SHP77 (cell line): ENCODE measurements at places on chromosomes 16 and 17.

DNA sequence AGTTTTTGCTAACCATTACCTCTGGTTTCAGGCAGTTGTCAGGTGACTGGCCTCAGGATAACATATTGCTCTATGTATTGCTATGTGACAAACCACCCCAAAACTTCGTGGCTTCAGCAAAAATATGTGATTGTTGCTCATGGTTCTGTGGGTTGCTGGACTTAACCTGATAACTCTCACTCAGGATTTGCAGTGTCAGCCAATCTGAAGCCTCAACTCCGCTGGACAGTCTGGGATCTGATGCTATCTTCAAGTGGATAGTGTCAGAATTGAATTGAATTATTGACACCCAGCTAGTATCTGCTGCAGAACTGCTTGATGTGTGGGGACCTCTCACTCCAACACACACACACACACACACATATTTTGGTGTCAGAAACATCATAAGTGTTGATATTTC is 34.7 kb upstream of the GUCY2D start:
- DNase-seq, result no peak

DNA sequence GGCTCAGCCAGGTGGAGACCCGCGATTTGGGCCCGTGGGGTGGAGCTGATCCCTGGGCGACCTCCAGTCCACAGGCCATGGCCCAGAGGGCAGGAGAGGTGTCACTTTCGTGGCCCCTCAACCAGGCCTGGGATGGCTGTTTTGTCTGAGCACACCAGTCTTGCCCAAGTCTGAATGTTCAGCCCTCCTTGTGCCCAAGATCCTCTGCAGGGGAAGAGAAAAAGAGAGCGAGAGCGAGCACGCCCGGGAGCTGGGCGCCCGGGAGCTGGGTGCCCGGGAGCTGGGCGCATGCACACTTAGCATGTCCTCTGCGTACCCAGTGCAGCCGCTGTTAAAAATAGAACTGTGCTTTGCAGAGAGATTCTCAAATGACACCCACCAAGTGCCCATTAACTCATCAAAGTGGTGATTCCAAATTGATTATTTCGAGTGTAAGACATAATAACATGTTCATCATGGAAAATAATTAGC is 403.3 kb upstream of the TNRC6C start:
- no peak for DNase-seq

DNA sequence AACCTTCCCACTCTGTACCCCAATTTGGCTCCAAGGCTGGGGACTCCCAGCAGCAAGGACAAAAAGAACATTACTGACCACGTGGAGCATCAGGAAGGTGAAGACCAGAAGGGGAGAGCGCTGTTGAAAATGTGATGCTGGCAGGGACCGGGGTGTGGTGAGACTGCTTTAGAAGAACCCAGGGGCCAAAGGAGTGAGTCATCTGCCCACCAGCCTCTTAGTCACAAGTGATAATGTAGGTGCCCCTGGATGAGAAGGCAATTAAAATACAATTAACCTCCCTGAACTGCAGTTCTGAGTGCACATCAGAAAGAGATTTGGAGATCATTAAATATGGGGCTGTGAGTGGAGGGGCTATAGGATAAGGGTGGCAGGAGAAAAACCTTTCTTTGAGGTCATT is 366.6 kb upstream of the CCL2 start:
- no peak for DNase-seq

DNA sequence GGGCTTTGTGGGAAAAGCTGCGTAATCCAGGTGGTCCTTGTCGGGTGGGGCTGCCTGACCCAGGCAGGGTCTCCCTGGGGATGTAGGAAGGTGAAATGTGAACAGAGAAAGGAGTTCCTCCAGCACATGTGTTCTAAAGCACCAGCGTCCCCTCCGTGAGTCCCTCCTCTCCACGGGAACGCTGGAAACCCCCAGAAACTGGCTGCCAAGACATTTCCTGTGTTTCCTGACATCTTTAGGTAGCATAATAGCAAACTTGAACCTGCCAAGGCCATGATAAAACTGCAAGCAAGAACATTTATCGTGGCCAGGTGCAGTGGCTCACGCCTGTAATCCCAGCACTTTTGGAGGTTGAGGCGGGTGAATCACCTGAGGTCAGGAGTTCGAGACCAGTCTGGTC is 12.6 kb upstream of the PYDC1 start:
- no peak for DNase-seq

GRCh38 chr17:77343031-77343800 is 202.4 kb downstream of the SEC14L1 start:
- DNase-seq, result no peak

DNA sequence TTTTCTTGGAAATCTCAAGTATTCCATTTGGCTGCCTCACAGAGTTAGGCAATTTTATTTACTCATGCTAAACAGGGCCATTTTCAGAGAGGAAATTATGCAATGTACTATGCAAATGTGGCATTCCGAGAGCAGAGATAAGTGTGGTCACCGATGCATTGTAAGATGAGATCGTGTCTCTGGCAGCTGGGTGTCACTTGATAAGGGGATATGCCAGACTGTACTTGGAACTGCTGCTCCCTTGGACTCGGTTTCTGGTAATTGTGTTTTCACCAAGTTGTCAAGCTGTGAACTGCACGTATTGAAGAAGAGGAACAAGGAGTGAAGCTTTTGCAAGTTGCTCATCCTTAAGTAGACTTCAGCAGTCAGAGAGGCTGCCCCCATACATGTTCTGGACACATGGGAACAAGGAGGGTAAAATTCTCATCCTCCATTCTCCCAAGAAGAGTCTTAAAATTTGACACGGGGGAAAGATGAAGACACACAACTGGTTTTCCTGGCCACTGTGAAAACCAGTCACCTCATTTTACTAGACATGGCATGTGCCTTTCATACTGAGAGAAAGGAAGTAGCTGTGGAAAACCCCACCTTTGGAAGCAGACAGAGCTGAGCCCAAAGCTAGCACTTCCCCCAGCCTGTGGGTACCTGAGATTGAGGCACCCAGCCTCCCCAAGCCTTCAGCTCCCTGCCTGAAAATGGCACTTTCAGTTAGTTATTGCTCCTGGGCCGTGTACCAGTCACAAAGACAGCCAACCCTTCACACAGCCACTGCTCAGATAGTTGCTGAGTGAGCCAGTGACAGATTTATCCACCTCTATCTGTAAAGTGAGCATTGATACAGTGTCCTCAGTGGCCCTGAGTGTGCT is 150.7 kb downstream of the SOCS1 start:
- no peak for DNase-seq

- peak; percentile 94 for DNase-seq
Measured at GRCh38 chr17:28726627-28727491, 826 bp upstream of the TLCD1 start.

GRCh38 chr16:830107-830870 is 29.8 kb upstream of the GNG13 start:
- no peak for DNase-seq

DNA sequence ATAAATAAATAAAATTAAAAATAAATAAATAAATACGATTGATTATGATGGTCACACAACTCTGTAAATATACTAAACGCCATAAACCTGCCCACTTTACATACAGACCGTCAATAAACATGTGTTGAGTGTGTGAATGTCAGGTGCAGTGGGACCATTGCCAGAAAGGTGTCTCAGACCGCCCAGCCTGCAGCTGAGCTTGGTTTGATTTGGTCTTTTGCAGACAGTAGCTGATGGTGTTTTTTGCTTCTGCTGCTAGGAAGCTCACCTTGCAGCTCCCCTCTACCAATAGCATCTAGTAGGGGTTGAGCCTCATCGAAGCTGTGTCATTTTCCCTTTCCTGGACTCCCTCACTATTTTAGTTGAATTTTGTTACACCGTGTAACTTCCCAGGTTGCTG is 23.5 kb downstream of the UBALD1 start:
- DNase-seq, result no peak

DNA sequence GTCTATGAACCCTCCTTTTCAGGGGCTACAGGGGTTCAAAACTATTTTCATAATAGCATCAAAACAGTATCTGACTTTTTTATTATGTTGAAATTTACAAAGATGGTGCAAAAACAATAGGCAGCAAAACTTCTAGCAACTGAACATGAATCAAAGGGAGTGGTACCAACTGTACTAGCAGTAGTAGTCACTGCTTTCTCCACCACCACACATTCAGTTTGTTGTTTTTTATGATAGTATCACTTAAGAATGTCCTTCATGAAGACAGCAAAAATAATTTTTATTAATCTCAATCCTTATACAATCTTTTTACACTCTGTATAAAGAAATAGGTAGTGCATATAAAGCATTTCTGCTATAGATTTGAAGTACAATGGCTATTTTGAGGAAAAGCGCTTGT is 47.6 kb downstream of the MED13 start:
- no peak for DNase-seq

DNA sequence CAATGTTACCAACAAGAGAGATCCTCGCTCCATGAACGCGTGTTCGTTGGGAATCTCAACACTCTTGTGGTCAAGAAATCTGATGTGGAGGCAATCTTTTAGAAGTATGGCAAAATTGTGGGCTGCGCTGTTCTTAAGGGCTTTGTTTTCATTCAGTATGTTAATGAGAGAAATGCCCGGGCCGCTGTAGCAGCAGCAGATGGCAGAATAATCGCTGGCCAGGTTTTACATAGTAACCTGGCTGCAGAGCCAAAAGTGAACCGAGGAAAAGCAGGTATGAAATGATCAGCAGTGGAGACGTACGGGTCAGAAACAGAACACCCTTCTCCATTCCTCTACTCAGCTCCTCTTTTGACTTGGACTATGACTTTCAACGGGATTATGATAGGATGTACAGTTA is 13.3 kb downstream of the SOCS1 start:
- no peak for DNase-seq

DNA sequence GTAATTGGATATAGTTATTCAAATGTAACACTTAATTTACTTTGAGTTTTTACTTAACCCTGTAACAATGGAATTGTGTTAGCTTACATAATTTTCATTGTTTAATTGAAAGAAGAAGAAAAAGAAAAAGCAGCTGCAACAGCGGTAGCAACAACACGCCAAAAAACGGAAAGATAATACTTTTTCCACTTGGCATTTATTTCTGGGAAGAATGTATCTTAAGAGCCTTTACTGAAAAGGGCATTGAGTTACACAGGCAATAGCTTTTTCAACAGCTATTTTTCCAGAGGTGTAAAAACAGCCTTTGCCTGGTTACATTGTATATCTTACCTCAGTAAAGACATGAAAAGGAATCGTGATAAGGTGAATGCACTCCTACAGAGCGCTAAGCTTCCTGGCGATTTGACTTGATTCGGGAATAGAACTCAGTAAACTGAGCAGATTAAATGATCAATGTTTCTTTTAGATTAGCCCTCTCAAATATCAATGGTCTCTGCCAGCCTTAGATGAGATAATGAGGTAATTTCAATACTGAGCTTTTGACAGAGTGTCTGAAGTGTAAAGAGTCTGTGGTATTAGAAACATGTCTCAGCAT is 311.3 kb downstream of the CDH13 start:
- no peak for DNase-seq

GRCh38 chr17:15381707-15382106 is 40.3 kb upstream of the TEKT3 start:
- DNase-seq, result no peak

DNA sequence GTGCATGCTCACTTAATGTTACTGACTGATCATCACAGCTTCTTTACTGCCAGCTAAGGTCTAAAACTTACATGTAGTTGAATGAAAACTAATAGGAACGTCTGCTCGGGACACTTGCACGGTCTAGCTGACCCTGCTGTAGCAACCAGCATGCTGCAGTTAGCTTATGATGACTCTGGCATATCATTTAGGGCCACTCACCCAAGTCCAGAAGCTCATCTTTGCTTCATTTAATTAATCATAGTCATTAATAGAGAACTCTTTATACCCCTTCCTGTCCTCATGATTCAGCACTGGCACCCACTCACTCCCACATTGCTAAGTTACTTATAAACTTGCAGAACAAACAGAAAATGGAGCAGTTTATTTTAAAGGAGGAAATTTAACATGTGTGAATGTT is 136.3 kb downstream of the NLK start:
- no peak for DNase-seq

- DNase-seq, result no peak
Measured at GRCh38 chr17:74407384-74407783, 24.5 kb upstream of the GPRC5C start.

DNA sequence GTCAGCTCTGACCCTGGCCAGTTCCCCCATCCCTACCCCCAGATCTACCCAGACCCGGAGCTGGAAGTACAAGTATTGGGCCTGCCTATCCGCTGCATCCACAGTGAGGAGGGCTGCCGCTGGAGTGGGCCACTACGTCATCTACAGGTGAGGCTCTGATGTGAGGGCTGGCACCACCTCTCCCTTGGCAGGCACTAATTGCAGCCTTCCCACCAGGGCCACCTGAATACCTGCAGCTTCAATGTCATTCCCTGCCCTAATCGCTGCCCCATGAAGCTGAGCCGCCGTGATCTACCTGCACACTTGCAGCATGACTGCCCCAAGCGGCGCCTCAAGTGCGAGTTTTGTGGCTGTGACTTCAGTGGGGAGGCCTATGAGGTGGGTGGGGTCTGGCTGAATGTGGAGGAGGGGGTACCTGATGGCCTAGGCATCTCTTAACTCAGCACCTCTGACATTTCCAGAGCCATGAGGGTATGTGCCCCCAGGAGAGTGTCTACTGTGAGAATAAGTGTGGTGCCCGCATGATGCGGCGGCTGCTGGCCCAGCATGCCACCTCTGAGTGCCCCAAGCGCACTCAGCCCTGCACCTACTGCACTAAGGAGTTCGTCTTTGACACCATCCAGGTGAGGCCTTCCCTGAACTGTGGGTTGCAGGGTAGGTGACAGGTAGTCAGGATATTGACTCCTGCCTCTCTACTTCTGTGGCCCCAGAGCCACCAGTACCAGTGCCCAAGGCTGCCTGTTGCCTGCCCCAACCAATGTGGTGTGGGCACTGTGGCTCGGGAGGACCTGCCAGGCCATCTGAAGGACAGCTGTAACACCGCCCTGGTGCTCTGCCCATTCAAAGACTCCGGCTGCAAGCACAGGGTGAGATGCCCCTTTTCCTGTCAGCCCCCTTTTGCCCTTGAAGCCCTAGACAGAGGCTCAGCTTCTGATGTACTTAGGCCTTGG is 4.3 kb downstream of the TRAF4 start:
- DNase-seq, result no peak

DNA sequence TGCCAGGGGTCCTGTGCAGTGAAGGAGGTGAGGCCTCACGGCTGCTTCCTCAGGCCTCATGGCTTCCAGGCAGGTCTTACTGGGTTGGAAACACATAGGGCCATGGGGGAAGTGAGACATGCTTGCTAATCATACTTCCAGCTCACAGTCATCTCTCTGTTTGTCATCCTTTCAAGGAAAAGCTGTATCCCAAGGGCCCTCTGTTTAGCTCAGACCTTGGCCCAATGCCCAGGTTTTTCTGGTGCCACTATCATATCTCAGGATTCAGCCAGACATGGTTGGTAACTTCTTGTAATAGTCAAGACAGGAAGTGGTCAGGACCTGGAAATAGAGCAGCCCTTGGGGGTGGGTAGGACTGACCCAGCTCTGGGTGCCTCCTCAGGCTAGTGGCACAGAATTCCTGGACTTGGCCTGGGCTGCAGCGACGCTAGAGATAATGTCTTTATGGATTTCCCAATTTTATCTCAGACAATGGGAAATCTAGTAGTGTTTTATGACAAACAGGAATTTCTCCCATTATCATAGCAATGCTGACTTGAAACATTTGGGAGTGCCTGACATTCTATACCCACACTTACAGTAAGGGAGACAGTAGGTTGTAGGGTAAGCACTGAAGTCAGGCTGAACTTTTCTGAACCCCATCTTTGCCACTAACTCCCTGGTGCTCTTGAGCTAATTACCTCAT is 13.5 kb upstream of the ITGB3 start:
- peak; percentile 19 for DNase-seq

GRCh38 chr16:55039931-55040330 is 109.3 kb downstream of the IRX5 start:
- DNase-seq, result no peak

GRCh38 chr17:17018021-17018441 is 24.2 kb upstream of the MPRIP start:
- DNase-seq, result no peak

GRCh38 chr17:9228408-9229159 is 207.3 kb downstream of the NTN1 start:
- DNase-seq, result no peak
